ENCODE measurements at places on chromosomes 6 and 20. TPM values are rescaled to one million over a fixed set of nuclear protein-coding genes. Genes with fewer than 3 reads are reported as not detected.

DNA sequence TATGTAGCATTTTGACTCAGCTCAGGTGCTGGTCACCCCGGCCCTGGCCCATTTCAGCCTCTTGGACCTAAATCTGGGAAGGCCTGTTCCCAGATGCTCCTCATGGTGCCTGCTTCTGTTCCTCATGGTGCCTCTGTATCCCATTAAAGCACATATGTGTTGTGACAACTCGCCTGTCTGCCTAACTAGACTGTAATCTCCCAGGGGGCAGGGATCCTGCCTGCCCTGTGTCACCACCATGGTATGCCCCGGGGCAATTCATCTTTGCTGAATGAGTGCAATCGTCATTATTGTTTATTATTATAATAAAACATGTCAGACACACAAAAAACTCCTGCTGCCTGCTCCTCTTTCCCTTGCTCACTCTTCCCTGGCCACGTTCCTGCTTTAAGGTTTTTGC is 62.0 kb downstream of the ZFP64 start:
- no peak for DNase-seq

DNA sequence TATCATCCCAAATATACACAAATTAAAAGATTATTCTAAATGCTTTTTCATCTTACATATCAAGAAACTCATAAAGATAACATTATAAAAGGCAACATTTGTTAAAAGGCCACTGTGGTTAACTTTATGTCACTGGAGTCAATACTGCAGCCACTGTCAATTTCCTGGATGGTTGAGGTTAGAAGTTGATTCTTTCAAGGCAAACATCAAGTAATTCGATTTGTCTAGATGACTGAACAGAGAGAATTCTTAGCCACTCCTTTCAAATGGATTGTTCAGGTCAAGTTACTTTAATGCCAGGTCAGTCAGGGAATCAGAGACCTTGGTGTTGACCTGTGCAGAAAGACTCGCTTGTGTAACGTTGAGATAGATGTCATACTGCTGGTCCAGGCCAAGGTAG is 44.4 kb upstream of the SIM1 start:
- DNase-seq, result no peak

DNA sequence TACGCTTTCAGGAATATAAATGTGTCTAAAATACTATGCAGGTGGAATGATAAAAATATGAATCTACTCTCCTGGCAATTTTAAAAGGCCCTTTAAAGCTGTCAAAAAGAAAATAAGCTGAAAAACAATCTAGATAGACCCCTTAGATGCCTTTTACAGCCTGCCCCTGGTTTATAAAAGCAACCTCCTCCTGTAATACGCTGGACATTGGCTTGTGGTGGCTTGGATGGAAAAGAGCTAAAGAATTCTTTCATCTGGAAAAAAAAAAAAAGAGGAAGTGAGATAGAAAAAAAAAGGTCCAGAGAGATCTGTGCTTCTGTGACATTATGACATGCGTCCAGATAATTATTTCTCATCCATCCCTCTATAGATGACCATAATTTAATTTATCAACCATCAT is 115.9 kb upstream of the NRSN1 start:
- no peak for DNase-seq

DNA sequence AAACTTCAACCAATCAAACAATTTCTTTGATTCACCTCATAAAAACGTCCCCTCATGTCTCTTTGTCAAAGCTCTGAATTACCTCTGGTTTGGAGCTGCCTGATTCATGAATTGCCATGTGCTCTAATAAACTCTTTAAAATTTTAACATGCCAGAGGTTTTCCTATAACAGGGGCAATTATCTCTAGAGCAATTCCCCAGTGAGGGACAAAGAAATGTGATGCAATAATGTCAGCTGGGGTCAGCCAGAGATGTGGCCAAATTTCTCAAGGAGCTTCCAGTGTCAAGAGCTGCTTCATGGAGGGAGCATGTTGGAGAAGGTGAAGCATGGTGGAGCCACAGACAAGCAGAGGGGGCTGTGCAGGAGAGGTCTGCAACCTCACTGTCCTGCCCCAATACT is 38.7 kb upstream of the RFPL4B start:
- DNase-seq, result no peak

Gene GABRR1
- not detected for total RNA-seq

Gene RNF146
- 18.3 TPM for total RNA-seq

Data from activated T-helper 1 cell treated with anti-CD3 and anti-CD28 coated beads, Interleukin-12 subunit alpha, Interleukin-12 subunit beta, Interleukin-2, Interleukin-4 antibody, amounts not matched to agents 30 ng/mL and 10 ng/mL and 1 ng/mL, durations not matched to agents 14 hours and 24 hours and 36 hours (primary cell).